ENCODE measurements at places on chromosomes 2 and 18. TPM values are rescaled to one million over a fixed set of nuclear protein-coding genes. Genes with fewer than 3 reads are reported as not detected.

- DNase-seq: no peak
Observed at GRCh38 chr2:80815259-80815658, 510.7 kb upstream of the LRRTM1 start.

GRCh38 chr2:191538334-191538903 lies 139.5 kb upstream of the NABP1 start:
- no peak for DNase-seq

- DNase-seq: no peak
Observed at GRCh38 chr18:77088963-77089722, 43.4 kb downstream of the MBP start.

DNA sequence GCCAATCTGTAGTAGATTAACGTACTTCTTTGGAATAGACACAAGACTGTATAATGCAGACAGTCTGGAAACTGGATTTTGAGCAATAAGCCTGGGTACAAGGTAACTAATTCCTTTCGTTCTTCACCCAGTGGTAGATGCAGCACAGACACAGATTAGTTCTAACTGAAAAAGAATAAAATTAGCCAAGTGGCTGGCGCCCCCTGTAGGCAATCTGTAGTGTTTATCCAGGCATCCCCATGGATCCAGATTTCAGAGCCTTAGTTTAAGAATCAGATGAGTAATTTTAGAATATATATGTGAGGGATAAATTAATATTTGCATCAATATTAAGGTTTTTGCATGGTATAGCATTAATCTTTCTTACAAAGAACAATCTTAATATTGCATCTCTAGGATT lies 563.9 kb downstream of the DCC start:
- no peak for DNase-seq

GRCh38 chr2:166494140-166494624 lies at the start of gene SCN7A:
TSS of gene SCN7A (minus strand) at chr2:166494249. CDS start at chr2:166477696, 16,553 bp downstream.
- DNase-seq: peak; percentile 90

GRCh38 chr18:35953688-35954087 lies 18.8 kb upstream of the RMP24 start:
- no peak for DNase-seq

- no peak for DNase-seq
Observed at GRCh38 chr2:48510329-48510728, 19.6 kb upstream of the STON1 start.

- DNase-seq: no peak
Observed at GRCh38 chr2:149871091-149871885, 283.7 kb upstream of the MMADHC start.

DNA sequence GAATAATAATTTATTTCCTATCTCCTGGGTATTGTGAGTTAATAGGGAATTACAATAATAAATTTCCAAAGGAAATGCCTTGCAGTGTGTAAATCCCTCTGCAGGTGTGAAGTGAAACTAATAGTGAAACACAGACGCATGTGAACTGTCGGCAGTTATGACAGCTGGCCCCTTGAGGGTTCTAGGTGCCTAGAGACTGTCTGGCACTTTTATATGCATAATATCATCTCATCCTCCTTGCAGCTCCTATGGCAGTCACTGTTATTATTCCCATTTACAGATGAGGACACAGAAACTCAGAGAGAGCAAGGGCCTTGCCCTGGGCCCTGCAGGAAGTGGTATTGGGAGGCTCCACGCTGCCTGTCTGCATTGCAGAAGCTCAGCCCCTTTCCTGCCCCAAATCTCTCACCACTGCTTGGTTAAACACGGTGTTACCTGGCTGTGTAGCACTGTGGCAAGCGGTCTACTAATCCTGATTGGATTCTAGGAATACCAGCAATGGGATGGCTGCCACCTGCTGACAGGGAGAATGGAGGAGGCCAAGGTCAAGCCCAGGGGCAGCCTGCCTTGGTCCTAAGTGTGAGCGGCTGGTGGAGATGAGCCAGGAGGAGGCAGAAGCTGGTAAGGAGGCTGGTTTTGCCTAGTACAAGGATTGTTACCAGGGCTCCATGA lies 32.8 kb upstream of the ACKR3 start:
- DNase-seq: no peak

DNA sequence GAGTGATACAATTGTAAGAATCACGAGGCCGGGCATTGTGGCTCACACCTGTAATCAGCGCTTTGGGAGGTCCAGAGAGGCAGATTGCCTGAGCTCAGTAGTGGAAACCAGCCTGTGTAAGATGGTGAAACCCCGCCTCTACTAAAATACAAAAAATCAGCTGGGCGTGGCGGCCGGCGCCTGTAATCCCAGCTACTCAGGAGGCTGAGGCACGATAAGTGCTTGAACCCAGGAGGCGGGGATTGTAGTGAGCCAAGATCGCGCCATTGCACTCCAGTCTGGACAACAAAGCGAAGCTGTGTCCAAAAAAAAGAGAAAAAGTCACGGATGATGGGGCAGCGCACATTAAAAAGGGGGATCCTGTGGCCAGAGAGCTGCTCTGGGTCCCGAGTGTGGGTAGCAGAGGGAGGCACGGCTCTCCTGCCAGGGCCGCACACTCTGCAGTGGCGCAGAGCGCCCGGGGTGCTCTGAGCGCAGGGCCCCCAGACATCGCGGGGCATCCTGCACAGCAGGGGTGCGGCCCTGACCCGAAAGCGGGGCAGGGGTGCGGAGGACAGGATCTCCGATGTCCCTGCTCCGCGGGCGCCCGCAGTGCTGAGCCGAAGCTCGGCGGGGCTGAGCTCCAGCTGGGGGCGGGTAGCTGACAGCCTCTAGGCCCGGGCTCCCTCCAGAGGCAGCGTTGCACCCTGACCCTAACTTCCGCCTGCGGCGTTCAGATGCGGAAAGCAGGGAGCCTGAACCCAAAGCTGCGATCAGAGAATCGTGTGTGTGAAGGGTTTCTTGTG lies 30.4 kb upstream of the RAB6D start:
- no peak for DNase-seq

DNA sequence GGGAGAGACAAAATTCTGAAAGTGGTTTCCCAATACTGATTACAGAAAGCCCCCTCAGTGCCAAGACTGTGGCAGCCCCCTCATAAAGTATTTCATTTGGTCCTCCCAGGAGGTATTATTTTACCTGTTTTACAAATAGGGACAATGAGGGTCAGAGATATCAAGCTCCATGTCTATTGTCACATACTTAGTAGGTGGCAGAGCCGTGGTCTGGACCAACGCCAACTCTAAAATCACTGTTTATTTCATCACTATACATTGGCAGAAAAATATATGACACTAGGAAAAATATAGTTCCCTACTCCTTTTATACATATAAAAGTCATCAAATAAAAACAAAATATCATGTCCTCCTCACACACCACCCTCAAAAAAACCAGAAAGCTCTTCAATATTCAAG lies 68.6 kb downstream of the DHRS9 start:
- DNase-seq: no peak

DNA sequence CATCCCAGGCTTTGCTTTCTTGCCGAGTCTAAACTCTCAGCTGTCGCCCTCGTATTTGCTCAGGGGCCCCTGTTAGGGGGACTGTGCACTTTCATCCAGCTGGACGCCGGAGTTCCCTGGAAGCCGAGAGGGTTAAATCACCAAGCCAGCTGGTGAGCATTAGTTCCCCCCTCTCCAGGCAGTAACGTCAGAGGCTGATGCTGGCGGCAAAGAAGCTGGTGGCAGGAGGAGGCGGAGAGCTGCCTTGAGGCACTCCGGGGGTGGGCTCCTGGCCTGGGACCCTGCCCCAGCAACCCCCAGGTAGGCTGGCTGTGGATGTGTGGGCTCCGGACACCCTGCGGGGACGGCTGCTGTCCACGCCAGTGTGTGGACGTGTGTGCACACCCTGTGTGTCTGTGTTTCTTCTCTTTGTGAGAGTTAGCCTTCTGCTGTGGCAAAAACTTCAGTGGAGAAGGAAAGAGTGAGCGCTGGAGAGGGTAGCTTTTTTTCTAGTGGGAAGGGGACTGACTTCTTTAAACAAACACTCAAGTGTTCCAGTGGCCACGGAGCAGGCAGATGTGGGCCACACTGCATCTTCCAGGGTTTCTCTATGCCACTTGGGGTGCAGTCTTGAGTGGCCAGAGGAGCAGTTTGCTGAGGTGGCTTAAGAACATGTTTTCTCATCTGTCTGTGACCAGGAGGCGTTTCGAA lies 84.7 kb downstream of the GLI2 start:
- DNase-seq: no peak

DNA sequence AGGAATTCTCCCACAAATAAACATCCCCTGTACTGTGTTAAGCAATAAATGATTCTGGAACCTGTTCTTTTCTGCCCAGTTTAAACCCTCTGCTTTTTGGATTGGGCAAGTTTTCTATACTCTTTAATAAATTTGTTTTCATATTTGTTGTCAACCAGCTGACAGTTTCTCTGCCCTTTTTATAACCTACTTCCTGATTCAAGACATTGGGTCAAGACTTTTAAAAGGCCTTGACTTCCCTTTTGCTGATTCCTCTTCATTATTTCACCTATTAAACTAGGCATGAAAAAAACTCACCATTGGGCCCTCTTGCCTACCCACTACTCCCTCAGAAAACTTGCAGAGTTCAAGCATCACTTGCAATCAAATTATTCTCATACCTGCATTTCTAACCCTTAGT lies 459.5 kb downstream of the ARHGAP15 start:
- DNase-seq: no peak

DNA sequence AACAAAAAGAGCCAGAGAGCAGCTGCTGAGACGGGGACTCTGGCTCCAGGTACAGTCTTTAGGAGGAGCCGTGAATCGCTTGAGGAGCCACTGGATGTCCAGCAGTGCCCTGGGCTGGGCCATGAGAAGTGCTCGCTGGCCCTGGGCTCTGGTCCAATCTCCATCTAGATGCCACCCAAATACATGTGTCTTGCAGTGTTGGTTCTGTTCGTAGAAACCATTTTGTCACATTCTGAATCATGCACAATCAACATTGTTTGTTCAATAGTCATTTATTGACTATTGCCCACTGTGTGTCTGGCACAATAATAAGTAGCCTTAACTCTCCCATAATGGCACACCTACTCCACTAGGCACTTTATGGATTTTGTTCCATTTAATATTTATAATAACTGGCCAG lies 26.1 kb downstream of the TYMS start:
- DNase-seq: no peak

DNA sequence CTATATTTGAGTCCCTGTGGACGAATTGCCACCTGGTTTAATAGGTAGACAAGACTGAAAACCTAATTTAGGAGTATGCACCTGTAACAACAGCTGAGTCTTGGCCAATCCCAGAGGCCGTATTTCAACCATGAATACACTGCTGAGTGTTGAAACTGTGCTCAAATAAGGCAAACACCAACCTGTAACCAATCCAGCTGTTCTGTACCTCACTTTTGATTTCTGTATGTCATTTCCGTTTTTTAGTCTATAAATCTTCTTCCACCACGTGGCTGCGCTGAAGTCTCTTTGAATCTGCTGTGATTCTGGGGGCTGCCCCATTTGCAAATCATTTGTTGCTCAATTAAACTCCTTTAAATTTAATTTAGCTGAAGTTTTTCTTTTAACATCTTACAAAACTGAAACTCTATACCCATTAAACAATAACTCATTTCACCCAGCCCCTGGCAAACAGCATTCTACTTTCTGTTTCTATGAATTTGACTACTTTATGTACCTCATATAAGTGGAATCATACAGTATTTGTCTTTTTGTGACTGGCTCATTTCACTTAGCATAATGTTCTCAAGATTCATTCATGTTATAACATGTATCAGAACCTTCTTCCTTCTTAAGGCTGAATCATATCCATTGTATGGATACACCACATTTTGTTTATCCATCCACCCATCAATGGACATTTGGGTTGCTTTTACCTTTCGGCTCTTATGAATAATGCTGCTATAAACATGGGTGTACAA lies 7.5 kb upstream of the YPEL5 start:
- no peak for DNase-seq

DNA sequence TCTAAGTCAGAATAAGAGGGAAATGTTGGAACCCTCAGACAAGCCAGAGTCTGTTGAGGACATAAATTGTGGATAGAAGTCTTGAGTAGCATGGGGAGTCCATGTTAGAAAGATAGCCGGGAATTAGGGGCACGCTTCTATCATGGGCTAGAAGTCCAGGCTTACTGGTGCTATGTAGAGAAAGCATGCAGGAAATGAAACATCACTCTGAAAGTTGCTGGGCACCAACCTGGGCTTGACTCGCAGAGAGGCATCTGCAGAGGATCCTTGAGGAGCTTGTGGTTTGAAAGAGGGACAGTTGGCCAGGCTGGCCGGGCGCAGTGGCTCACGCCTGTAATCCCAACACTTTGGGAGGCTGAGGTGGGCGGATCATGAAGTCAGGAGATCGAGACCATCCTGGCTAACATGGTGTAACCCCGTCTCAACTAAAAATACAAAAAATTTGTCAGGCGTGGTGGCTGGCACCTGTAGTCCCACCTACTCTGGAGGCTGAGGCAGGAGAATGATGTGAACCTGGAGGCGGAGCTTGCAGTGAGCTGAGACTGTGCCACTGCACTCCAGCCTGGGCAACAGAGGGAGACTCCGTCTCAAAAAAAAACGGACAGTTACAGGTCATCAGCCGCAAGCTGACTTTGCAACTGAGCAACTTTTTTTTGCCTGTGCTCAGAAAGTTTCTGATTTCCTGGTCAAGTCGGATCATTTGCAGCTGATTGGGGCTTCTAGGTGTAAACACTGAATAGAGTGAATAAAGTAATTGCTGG lies 24.9 kb downstream of the CERS6 start:
- DNase-seq: no peak

- no peak for DNase-seq
Observed at GRCh38 chr2:29726976-29727375, 194.4 kb downstream of the ALK start.

DNA sequence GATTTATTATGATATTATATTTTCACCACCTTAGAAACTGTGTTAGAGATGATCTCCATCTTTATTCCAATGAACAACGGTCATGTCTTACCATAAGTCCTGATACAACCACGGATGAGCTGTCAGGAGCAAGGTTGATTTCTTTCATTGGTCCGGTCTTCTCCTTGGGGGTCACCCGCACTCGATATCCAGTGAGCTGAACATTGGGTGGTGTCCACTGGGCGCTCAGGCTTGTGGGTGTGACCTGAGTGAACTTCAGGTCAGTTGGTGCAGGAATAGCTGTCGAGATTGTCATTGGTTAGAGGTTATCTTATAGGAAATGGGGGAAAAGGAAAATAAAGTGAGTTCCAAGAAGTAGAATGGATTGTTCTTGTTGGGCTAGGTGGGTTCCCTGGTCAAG lies 56.8 kb downstream of the FN1 start:
- no peak for DNase-seq

GRCh38 chr2:178317811-178318210 lies 123.5 kb downstream of the OSBPL6 start:
- DNase-seq: no peak

Gene ZNF521
- total RNA-seq: 12.2 TPM

Gene CRIM1
- total RNA-seq: 89.3 TPM

Gene RAPGEF4
- total RNA-seq: 3.5 TPM

Gene ACAA2
- 170 TPM for total RNA-seq

Gene CPLX4
- total RNA-seq: not detected

Gene PSTPIP2
- total RNA-seq: 1.6 TPM

Gene GATA6
- total RNA-seq: 74.9 TPM

Gene VWC2L
- not detected for total RNA-seq

Gene KRTCAP3
- total RNA-seq: not detected

All from heart left ventricle (tissue), 16 donors.